Stimulated activated CD4-positive, alpha-beta T cell treated with anti-CD3 and anti-CD28 coated beads, Interleukin-15, amount 100 ng/mL, for 1 hour (primary cell): ENCODE measurements at places on chromosomes 7 and 10.

DNA sequence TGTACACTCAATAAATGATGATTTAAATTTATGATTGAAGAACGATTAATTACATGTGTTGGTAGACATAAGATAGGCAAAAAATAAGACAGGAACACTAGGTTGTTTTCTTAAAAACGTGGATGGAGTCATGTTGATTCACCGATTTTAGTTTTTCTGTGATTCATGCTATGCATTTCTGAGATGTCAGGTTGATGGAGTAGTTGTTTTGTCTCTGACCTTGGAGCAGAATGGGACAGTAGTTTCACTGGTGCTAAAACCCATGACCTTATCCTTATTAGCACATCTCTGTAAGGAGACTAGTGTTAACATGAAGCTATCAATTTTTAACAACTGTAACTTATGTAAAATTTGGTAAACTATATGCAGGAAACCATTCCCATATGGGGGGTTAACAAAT, 611.6 kb upstream of the FZD8 start:
- no peak for DNase-seq

- no peak for DNase-seq
Measured at GRCh38 chr7:99407872-99408378, 472 bp downstream of the PDAP1 start.

GRCh38 chr10:45374350-45375052, 485 bp downstream of the ALOX5 start:
- DNase-seq, result no peak

DNA sequence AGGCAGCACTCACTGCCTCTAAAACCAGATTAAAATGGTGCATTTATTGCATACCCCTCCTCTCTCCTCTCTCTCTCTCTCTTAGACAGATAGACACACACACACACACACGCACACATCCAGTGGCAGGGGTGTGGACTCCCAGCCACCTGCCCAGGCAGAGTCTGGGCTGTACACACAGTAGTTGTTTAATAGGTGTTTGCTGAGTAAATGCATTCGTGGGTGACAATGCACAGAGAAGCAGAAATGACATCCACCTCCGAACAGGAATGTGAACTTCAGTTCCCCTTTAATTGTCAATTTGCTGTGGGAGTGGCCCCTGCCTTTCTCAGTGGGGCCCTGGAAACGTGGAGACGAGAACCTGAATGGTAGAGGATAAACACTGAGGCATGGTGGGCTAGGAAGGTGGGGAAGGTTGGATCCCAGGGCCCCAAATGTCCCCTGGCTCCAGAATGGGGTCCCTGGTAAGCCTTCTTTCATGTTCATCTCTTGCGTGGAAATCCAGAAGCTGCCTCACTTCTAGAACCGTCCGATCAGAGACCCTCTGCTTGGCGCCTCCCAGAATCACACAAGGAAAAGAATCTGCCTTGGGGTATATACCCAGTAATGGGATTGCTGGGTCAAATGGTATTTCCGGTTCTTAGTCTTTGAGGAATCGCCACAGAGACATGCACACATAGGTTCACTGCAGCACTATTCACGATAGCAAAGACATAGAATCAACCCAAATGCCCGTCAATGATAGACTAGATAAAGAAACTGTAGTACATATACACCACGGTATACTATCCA, 58.5 kb upstream of the ECHDC3 start:
- DNase-seq, result no peak

- DNase-seq, result no peak
Measured at GRCh38 chr7:151415375-151416105, 5.7 kb upstream of the WDR86 start.

GRCh38 chr7:123819001-123819400, 26.0 kb upstream of the HYAL4 start:
- DNase-seq, result no peak

DNA sequence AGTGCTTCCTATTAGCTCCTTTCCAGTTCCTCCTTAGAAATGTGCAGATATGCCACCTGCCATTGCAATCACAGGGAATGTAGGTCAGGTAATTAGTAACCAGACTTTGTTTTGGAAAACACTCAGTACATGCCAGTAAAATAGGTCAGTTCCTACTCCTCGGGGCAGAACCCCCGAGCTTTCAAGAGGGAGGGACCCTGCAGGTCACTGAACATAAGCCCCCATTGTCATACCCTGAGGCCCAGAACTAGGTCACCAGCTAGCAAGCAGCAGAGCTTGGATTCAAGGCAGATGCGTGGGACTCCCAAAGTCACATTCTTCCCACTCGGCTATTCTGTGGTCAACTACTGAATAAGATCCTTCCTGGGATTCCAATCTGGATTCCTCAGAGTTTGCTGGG, 104.8 kb downstream of the PPP1R3C start:
- DNase-seq, result no peak

GRCh38 chr7:102454468-102454867, 10.2 kb downstream of the ALKBH4 start:
- no peak for DNase-seq

GRCh38 chr10:80487791-80488538, 33.9 kb downstream of the TSPAN14 start:
- DNase-seq, result no peak

- peak; percentile 33 for DNase-seq
Measured at GRCh38 chr7:39950473-39951225, 593 bp downstream of the CDK13 start.

DNA sequence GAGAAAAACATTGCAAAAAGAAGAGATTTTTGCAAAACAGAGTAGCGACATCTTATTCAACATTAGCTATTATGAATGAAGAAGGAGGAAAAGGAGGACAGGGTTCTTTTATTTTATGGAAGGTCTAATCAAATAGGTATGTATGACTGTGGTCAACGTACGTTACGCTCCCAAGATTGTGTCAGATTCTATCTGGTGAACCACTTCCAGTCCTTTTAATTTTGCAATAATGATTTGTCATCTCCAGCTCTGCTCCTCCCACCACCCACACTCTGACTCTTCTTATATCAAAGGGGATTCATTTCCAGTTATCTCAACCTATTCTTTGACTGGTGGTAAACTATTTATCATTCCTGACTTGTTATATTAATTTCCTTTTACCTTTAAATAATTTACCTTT, 259.9 kb downstream of the CACNA2D1 start:
- DNase-seq, result no peak

DNA sequence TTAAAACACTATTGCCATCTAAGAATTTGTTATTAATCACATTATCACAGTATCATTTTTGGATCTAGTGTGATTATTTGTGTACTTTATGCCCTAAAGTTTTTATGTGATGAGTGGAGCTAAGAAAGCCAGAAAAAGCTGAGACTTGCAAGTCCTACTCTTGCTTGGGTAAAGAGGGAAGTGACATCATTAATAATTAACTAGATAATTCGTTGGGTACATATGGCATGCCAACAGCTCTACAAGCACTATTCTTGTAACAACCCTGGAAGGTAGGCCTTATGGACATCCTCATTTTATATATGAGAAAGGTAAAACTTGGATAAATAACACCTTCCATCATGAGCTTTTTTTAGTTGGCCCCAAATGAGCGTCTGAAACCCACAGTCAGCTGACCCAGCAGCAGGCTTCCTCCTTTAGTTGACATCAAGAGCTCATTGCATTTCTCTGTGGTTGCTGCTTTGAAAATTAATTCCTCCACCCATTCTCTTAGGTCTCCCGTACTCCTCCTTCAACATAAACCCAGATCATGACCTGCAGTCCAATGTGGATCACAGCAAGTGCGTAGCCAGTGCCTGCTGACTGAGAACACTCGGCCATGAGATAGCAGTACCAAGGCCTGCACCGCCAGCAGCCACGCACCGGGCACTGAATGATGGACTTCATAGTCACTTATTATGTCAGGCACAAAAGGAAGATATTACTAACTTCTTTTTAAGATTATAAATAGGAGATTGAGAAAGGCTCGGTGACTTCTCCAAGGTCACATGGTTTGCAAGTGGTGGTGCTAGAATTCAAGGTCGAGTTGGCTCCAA, 292.0 kb upstream of the AOAH start:
- DNase-seq, result no peak

DNA sequence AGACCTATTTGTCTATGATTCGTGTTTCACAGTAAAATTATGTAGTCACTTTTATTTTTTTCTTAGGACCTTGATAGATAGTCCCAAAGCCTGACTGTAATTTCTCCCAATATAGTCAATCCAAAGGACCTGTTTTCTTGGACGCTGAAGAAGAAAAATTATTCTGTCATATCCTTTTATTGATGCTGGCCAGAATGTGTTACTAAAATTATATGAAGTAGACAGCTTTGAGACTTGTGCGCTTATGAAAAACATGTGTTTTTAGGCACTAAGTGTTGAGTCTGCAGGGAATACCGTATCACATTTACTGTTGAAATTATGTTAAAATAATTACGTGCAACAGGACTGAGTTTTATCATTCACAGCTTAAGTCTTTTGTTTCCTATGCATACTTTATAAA, 17.9 kb downstream of the TES start:
- DNase-seq, result no peak

GRCh38 chr10:130875897-130876472, 435.5 kb downstream of the TCERG1L start:
- no peak for DNase-seq

DNA sequence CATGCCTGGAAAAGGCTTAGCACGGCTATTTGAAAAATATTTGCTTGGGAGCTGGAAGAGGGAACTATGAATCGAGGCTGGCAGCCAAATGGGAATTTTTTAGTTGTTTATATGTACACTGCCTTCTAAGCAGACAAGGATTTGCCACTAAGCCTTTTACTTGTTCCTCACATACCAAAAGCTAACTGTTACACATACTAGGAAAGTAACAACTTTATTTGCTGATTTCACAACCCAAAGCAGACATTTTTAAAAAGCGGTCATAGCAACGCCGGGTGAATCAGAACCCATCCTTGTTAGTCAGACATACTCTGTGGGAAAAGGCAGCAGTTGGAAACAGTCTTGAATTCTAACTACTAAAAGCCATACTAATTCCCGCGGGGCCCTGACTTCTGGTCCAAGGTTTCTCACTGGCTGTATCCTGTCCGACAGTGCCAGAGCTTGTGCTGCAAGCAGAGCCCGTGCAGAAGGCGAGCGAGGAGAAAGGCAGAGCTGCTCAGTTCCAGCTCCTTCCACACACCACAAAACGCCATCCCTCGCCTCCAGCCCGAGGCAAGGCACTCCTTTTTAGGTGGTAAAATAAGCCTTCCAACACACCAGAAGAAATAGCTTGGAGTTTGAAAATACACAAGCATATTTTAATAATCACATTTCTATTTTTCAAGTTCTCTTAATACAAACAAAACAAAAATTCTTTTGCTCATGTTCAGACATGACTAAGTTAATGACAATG, 89.2 kb downstream of the RNF216 start:
- no peak for DNase-seq

- DNase-seq, result peak; percentile 25
Measured at GRCh38 chr10:102230861-102231356, 4.8 kb downstream of the ELOVL3 start.

- DNase-seq, result no peak
Measured at GRCh38 chr10:96664563-96664962, 55.8 kb downstream of the PIK3AP1 start.
